ENCODE measurements at places on chromosomes 2 and 18.

GRCh38 chr2:201057087-201057521, 14.4 kb downstream of the HYCC2 start:
- DNase-seq = no peak

DNA sequence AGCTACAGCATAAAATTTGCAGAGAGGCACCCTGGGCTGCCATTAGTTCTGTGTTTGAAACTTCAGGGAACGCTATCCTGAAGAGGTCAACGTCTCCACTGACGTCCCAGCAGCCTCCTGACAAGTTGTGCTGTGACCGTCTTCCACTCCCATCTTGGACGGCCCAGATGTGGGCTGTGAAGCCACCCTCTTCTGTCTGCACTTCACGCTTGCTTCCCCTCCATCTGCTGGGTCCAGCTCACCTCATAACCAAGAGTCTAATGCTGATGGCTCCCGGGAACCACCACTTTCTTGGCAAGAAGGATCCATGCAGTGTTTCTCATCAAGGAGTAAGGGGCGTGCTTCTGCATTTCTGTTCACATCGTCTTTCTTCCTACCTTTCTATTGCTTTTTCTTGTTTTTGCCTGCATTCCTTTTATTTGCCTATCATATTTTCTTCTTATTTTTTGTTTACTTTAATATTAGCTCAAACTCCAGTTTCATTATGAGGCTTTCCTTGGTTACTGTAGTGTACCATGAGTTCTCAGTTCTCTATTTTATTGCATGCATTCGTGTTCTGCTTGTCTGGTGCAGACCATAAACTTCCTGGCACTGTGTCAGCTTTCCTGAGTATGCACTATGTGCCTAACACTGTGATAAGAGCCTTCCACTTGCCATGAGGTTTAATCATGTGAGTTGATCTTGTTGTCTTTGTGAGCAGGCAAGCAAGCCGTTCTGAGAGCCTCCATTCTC, 631.8 kb upstream of the RAB6C start:
- no peak for DNase-seq

GRCh38 chr2:216695401-216695821, at the start of gene IGFBP5:
Gene IGFBP5 (minus strand): TSS chr2:216695549. CDS start chr2:216694775, 774 bp downstream.
- DNase-seq = no peak

- DNase-seq = no peak
Measured at GRCh38 chr2:626491-627339, 50.5 kb downstream of the TMEM18 start.

GRCh38 chr2:15665067-15665942, 73.6 kb downstream of the DDX1 start:
- no peak for DNase-seq

DNA sequence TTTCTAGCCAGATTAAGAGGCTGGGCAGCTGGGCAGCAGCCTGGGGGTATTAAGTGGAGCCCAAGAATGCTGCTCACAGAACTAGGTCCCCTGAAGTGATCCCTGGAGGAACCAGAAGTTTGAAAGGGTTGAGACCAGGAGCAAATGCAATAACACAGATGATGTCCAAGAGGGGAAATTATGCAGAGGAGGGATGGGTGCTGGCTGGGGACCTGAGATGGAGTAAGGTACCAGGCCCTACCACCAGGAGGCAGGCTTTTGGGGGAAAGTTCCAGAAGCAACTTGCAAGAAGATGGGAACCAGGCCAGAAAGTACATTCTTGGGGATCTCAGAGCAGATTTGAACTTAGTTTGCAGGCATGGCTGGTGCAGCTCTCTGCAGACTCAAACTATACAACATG, 175.1 kb downstream of the NCK2 start:
- DNase-seq = peak; percentile 19

DNA sequence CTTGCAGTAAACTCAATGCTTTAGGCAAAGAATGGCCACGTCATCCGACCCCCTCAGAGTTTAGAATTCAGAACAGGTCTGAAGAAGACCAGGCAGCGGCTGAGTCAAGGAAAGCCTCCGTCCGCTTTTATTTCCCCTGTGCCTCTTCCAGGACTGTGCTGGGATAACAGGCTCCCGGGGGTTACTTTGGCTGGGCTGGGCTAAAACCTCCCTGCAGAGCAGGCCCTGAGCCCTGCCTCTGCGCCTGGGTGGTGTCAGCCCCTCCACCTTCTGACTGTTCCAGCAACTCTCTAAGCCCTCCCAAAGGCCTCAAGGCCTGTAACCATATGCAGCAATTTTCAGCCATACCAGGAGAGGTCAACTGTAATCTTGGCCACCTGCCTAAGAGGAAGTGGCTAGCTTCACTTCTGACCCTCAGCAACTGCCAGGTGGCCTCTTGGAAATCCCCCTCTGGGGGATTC, 166.5 kb downstream of the RPIA start:
- no peak for DNase-seq

- DNase-seq = no peak
Measured at GRCh38 chr2:120470041-120470965, 124.4 kb downstream of the INHBB start.

DNA sequence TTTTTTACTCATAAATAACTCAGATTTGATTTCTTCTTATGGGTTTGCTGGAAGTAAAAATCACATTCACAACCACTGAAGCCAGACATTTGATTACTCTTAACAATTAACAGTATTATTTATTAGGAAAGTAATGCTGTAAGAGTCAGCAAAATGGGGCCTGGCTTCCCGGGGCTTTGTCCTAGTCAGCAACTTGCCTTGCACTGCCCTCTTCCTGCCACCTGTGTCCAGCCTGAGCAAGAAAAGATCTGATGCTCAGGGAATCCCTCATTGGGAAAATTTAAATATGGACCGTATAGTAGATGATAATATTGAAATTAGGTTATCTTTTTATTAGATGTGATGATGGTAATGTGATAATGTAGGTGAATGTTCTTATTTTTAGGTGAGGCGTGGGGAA, 30.8 kb upstream of the ACYP2 start:
- DNase-seq = no peak

GRCh38 chr18:35158728-35159450, 81.9 kb upstream of the ZNF397 start:
- DNase-seq = no peak

DNA sequence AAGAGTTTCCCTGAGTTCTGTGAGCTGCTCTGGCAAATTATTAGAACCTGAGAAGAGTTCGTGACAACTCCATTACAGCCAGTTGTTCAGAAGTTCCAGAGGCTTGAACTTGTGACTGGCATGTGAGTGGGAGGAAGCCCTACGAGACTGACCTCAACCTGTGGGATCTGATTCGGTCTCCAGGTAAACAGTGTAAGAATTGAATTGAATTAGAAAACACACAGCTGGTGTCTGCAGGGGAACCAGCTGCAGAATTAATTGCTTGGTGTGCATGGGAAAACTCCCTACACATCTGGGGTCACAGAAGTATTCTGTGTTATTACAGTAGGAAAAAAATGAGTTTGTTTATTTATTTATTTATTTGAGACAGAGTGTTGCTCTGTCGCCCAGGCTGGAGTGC, 14.0 kb upstream of the ITSN2 start:
- no peak for DNase-seq

DNA sequence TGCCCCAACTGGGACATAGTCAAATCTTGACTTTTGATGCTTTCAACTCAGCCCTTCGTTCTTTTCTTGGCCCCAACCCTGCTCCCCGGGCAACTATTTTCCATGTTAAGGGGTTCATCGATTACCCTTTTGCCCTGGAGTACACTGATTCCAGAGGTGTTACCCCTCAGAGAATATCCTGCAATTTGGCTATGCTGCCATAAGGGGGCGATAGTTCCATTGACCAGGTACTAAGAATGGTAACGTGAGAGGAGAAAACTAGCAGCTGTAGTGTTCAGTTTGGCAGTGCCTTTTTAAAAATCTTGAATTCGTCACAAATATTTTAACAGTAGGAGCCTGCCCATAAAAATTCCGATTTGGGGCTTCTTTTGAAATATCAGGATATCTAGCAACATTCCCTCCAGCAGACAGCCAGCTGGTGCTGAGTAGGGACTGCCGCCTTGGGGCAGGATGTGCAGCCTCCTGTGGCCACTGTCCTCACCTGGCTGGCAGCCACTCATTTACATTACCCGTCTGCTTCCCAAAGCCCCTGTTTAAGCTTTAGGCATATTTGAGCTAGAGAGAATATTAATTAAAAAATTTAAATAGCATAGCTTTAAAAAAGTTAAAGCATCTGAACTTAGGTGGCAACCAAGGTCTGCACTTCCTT, 146.3 kb upstream of the SKOR2 start:
- no peak for DNase-seq

DNA sequence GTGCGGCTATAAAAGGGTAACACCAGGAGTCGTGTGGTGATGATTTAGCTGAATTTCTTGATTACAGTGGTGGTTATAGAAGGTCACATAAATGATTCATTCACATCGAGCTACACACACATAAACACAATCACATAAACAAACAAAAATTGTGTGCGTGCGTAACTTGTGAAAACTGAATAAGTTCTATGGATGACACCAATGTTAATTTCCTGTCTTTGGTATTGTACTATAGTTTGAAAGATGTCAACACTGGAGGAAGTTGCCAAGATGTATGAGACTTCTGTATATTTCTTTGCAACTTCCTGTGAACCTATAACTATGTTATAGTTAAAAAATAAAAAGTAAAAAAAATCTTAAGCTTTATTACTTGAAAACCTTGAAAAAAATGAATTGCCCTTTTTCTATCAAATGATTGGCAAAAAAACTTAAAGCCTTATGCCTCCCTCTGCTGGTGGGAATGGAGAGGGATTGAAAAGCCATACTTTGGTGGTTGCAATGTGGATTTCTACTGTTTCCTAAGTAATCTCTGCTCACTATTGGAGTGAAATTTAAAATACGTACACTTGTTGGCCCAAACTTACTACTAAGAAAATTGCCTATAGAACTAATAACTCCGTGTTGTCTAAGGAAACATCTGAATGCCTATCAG, 227.7 kb downstream of the RPIA start:
- DNase-seq = no peak

DNA sequence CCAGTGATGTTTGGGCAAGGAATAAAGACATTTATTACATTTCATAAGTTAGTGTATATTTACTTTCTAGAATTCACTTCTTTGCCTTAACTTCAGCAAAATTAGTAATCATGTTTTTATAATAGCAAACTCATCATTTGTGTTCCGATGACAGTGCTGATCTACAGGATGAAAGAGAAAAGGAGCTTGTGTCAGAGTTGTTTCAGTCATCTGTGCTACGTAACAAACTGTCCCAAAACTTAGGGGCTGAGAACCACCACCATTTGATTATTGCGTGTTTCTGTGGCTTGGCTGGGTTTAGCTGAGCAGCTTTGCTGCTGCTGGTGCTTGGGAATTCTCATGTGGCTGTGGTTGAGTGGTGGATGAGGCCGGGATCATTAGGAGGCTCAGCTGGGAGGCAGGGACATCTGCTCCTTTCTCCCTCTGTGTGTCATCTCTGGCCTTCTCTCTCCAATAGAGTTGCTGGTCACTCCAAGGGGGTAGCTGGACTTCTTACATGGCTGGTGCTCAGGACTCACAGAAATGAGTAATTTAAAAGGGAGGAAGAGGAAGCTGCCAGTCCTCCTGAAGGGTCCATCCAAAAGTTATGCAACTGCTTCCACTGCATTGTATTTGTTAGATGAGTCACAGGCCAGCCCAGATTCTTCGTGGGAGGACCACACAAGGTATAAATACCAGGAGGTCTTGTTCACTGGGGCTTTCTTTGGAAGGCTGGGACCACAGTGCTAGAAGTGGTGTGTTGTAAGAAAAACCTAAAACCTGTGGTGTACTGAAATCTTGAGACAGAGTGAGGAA, 43.4 kb upstream of the HAAO start:
- DNase-seq = no peak

DNA sequence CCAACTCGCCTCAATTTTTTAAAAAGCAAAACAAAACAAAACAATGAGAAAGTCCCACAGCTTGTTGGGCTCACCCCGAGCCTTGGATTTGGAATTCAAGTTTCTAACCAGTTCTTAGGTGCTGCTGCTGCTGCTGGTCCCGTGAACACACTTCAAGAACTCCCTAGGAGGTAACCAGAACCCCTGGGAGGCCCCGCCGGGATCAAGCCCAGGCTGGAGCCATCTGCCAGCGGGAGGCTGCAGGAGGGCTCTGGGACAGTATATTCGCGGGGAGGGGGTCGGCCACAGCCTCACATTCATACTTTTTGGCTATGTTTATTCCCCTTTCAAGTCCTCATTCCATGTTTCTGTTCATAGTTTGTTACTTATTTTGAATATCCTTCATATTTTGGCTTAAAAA, 223.4 kb downstream of the TFCP2L1 start:
- DNase-seq = no peak

DNA sequence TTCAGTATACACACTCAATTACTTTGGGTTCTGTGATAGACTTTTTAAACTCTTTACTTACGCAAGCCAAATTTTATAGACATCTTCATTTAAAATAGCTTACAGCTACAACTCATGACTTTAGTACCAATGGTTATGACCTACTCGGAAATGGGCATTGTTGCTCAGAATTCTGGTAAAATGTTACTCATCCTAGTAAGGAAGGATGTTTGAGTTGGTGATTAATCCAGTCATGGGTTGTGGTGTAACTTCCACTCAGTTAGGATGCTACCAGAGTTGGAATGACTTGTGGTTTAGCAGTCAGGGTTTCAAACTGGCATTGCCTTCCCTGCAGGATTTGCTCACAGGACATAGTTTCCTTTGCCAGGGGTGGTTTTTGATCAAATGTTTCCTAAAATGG, 7.4 kb upstream of the NPC1 start:
- no peak for DNase-seq

GRCh38 chr2:233990261-233990798, 60.2 kb upstream of the SPP2 start:
- DNase-seq = no peak

- no peak for DNase-seq
Measured at GRCh38 chr18:73697353-73697752, 450.3 kb downstream of the FBXO15 start.

DNA sequence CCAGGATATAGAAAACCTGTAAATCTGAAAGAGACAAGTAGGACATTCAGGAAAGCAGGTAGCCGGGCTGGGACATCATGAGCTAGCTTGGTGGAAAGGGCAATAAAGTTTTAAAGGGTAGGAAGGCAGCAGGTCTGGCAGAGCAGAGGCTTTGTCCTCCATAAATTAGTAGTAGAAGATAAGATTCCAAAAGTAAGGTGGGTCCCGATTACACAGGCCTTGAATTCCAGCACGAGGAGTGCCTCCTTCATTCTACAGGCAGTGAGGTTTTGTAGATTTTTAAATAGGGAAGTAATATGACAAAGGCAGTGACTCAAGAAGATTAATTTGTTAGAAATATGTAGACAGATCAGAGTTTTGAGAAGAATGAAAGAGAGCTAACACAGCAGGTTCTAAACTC, 160.7 kb downstream of the DTNB start:
- no peak for DNase-seq
